Panc1 (cell line): ENCODE measurements at places on chromosomes 5 and 9. TPM values are rescaled to one million over a fixed set of nuclear protein-coding genes. Genes with fewer than 3 reads are reported as not detected.

ADAMTSL1 gene
- total RNA-seq = not detected

PCDHB12 gene
- total RNA-seq = 0.44 TPM

FOXD4L4 gene
- 0.10 TPM for total RNA-seq

CDH6 gene
- 0.36 TPM for total RNA-seq

SHC3 gene
- 1.7 TPM for total RNA-seq

DNA sequence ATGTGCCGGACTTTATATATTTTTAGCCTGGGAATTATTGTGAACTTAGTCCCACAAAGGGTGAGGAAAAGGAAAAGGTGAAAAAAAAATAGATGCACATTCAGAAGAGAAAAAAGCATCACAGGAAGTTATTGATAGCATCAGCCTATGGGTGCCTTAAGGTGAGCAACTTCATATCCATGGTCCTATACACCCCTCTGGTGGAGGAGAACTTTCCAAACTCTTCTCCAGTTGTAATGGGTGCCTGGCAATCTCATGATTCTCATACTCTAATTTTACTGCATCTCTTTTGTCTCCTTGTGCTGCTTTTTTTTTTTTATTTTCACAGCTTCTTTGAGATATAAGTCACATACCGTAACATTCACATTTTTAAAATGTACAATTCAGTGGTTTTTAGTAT is 107.4 kb downstream of the JAKMIP2 start:
- no peak for DNase-seq

- DNase-seq = no peak
These were observed 599.6 kb upstream of the ADAMTS16 start for GRCh38 chr5:4540375-4541173.

GRCh38 chr9:21668516-21668915 is 133.9 kb upstream of the MTAP start:
- DNase-seq = no peak

DNA sequence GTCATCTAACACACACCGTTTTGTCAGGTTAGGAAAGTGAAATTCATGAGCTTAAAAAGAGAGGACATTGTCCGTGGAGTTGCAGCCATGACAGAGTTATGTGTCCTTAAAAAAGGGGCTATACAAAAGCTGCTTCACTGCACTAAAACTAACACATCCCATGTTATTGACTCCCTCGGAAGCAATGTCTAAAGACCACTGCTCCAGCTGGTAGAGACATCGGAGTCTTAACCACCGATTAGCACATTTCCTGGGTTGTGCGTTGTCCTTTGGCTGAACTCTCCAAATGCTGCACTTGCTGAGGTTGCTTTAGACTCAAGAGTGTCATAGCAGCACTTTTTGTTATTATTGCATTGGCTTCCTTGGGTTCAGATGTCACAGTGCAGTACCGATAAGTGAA is 128.3 kb upstream of the C9orf72 start:
- no peak for DNase-seq

GRCh38 chr5:13624283-13625074 is 320.0 kb downstream of the DNAH5 start:
- DNase-seq = no peak

DNA sequence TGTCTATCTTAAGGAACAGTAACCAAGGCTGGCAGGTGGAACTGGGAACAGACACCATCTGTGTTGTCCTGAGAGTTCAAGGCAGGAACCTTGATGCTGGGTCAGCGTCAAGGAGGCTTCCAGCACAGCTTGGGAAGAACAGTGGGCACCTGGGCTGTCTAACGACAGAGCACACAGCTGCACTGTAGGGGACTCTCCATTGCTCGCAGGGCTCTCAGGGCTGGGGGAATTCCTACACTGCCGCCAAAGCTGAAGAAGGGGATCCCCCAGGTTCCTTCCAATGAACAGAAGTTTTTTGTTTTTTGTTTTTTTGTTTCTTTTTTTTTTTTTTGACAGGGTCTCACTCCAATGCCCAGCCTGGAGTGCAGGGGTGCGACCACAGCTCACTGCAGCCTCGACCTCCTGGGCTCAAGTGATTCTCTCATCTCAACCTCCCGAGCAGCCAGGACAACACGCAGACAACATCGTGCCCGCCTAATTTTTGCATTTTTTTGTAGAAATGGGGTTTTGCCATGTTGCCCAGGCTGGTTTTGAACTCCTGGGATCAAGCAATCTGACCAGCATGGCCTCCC is 81.9 kb downstream of the PTPN3 start:
- DNase-seq = no peak

GRCh38 chr5:95533761-95534160 is 21.0 kb downstream of the SKIC3 start:
- DNase-seq = no peak

- no peak for DNase-seq
These were observed 32.5 kb downstream of the THBS4 start for GRCh38 chr5:80067531-80068245.

- no peak for DNase-seq
These were observed 1.2 kb upstream of the SLC4A9 start for GRCh38 chr5:140358738-140359310.

- no peak for DNase-seq
These were observed 184.4 kb downstream of the SAXO1 start for GRCh38 chr9:18848657-18849056.

GRCh38 chr5:13735691-13736090 is 208.8 kb downstream of the DNAH5 start:
- no peak for DNase-seq

GRCh38 chr5:34735491-34736426 is 79.6 kb downstream of the RAI14 start:
- no peak for DNase-seq

- no peak for DNase-seq
These were observed 23.6 kb upstream of the TEK start for GRCh38 chr9:27085456-27085855.

- no peak for DNase-seq
These were observed 13.8 kb downstream of the AK8 start for GRCh38 chr9:132864277-132864676.

DNA sequence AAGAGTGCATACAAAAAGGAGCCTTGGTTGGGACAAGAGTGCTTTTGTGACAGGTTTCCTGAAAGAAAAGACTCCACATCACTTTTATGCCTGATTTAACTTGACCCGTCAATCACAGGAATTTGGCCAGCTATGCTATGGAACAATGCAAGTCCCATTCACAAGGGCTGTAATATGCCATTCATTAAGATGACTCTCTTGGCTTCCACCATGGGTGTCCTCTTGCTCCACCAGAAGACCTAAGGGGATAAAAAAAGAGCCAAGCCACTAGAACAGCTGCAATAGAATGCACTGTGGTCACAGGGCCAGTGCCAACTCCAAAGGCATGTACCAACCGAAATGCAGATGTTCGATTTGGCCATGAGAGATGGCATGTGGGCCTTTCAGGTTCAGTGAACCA is 480.1 kb upstream of the MPDZ start:
- DNase-seq = no peak

DNA sequence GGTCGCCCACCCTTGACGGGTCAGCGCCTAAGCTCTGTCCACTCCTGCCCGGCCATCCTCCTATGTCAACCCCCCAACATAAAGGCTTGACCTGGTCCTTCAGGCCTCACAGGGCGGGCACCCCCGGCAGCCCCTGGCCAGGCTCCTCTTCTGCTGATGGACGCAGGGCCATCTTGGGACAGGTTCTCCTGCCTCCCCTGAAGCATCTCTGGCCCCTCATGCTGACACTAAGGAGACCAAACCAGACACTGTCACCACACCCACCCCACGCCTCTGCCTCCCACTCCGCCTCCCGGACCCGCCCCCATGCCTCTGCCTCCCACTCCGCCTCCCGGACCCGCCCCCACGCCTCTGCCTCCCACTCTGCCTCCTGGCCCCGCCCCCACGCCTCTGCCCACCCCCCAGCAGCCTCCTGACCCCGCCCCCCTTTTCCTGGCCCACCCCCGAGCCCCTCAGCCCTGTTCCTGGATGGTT is 6.8 kb downstream of the OBP2A start:
- no peak for DNase-seq

- DNase-seq = no peak
These were observed 470.5 kb downstream of the PDE4D start for GRCh38 chr5:59423021-59423420.

DNA sequence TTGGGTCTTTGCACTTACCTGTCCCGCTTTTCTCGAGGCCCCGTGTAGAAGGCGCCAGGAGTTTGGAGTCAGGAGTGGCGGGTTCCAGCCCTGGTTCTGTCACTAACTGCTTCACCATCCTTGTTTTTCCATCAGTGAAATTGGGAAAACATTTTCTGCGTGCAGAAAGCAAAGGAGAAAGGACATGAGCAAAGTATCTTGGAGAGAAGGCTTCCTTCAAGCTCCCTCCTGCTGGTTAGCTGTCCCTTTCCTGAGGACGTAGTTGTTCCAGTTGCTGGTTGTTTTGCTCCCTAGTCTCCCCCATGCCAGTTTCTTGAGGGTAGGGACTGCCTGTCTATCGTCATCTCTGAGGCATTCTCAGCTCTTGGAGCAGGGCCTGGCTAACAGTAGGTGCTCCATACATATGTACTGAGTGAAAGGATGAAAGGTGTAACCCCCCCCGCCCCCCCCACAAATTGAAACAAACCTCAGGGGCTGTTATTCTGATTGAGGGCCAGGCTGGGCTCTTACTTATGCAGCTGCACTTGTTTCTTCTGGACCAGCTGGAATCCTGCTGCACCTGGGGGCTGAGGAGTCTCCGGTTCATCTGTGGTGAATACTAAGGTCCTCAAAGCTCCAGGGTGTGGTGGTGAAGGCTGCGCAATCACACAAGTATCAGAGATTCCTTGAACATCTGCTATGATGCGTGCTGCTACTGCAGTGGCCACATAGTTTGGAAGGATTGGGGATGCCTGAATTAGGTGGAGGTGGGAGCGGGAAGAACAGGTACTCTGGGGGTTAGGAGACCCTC is 1.0 kb downstream of the SMIM3 start:
- no peak for DNase-seq

- DNase-seq = no peak
These were observed 251.5 kb downstream of the HSPA4 start for GRCh38 chr5:133303298-133303697.

- no peak for DNase-seq
These were observed 375.8 kb upstream of the ST8SIA4 start for GRCh38 chr5:101278917-101279316.
